ENCODE measurements at places on chromosomes 6 and 20.
A peak's percentile ranks its signal among the peaks of the same experiment; 100 is the strongest.

- no peak for DNase-seq
These were observed 5.5 kb upstream of the MYLK4 start for GRCh38 chr6:2756241-2756640.

GRCh38 chr6:150417899-150418826 is 49.4 kb downstream of the IYD start:
- peak; percentile 79 for DNase-seq

DNA sequence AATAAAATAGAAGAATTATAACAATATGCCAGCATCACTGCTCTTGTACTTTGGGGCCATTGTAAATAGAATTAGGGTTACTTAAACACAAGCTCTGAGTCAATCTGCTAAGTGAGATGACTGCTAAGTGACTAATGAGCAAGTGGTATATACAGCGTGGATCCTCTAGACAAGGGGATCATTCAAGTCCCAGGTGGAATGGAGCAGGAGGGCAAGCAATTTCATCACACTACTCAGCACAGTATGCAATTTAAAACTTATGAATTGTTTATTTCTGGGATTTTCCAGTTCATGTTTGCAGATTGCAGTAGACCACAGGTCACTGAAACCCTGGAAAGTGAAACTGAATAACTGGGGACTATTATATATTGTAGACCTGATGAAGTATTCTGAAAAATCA is 235.3 kb downstream of the BTBD3 start:
- peak; percentile 5 for DNase-seq

DNA sequence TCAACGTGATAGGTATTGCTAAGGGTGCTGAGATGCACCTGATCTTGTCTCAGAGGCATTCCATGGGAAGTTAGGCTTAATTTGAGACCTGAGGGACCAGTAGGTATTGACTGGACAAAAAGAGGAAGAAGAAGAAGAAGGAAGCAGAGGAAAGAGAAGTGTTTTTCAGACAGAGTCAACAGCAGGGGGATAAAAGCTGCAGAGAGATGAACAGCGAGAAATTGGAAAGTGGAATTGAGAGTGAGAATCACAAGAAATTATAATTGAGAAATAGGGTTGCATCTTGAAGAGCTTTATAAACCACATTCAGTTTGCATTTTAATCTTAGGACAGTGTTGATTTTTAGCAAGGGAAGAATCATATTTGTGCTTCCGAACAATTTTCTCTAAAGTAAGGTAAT is 254.0 kb downstream of the CD83 start:
- DNase-seq = no peak
